ENCODE measurements at places on chromosomes 16 and 17.

DNA sequence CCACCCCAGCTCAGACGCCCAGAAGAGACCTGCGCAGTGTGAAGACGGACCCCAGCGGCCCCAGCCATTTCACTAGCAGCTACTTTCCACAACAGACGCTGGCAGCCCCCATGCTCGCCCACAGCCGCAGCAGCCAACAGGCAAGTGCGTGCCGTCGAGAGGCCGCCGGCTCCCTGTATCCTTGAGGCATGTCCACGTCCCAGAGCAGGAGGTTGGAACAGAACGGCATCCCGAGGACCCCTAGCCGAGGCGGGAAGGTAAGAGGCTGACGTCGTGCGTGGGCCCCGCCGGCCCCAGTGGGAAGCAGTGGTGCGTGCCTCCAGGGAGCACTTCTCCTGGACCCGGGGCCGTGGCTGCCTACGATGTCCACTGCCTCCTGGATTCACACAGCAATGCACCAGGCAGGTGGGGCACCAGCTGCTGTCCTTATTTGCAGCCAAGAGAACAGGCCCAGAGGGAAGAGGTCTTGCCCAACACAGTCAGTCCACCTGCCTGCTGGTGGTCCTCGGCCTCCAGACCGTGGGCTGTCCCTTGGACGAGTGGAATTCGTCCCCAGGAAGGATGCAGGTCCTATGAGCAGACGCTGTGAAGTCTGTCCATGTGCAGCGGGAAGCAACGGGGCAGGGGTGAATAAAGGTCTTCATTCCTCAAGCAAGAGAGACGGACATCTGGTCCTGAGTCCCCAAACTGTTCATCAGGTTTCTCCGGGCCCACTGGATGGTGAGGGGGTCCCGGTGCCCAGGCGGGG lies 38.5 kb downstream of the SLC7A5 start:
- no peak for DNase-seq

- no peak for DNase-seq
Observed at GRCh38 chr16:72473631-72474030, 301.7 kb upstream of the PMFBP1 start.

DNA sequence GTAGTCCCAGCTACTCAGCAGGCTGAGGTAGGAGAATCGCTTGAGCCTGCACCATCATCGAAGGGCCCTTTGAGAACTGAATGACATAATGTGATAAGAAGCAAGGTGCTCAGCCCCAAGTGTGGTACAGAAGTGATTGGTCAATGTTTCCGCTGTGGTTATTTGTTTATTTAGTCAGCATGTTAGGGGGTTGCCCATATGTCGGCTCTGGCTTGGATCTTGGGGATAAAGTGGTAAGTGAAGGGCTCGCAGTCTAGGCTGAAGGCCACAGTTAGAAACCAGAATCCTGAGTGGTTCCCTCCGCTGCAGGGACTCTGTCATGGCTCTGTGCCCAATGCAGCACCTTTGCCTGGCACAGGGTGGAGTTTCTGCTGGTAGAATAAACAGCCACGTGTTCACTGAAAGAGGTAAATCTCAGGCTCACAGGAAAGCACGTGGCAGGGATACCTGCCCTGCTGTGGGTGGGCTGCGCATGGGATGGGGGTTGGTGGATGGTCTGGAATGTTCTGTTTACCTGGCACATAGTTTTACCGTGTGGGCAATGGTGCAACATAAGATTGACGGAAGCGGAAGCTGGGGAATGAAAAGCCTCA lies 35.4 kb downstream of the SYT17 start:
- no peak for DNase-seq

GRCh38 chr17:12133183-12133582 lies 112.5 kb downstream of the MAP2K4 start:
- no peak for DNase-seq

DNA sequence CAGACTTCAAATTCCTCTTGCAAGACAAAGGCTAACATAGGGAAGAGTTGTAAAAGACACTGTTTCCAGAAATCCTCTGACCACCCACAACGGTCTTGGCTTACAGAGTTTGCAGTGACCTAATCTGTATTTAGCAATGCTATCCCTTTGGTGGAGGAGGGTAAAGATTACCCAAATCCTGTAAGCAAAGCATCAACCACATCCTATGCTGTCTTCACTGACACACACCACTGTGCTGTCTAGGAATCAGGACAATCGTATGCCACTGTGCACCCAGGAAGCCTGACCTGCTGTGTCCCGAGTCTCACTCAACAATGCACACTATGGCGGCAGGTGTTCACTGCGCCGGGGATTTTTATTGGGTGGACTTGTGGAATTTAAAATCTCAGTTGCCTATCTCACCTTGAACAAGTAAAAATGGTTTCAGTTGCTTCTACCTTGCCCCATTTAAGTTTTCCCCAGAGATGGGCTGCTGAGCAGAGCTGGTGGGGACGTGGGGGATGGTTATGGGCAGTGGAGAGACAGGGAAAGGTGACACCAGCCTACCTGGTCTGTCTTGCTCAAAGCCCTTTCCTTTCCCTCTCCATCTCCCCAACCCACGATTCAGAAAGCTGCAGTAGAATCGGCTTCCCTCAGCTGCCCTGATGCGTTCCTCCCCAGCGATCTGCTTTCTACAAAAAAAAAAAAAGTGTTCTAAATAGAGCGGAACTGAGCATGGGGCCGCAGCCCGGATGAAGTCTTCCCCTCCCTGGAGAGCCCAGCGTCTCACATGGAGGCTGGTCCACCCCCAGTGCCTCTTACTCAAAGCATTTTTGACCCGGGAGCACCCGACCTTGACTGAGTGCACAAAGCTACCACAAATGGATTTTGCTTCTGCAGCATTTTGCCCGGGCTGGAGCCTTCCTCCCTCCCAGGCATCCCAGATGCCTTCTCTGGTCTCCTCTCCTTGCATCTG lies 271.5 kb downstream of the SOX9 start:
- no peak for DNase-seq

DNA sequence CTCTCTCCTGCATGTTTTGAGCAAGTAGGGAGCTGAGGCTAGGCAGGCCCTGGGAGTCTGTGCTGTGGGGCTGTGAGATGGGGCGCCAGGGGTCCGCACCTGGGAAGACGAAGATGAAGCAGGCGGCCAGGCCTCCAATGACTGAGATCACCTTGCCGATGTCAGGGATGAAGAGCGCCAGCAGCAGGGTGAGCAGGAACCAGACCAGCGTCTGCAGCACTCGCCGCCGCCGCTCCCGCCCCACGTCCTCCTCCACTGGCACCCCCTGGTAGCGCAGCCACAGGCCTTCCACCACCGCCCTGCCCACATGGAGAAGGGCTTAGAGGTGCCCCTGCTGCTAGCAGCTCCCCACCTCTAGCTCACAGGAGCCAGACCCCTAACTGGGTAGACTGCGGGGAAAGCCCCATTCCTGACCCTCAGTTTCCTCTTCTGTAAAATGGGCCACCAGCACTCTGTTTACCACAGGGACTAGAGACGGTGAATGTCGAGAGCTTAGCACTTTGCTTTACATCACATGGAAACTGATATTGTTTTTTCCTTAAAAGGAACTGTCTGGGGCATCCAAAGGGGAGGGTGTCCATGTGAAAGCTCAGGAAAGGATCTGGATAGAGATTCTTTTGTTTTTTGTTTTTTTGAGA lies 13.5 kb downstream of the SLC38A7 start:
- DNase-seq: no peak

- DNase-seq: peak; percentile 82
Observed at GRCh38 chr16:29961479-29962343, at the start of gene TMEM219. TSS of gene TMEM219 (plus strand) at chr16:29962079. CDS start at chr16:29963144, 1,065 bp downstream.

GRCh38 chr16:14088155-14088753 lies 17.1 kb downstream of the MRTFB start:
- DNase-seq: no peak

GRCh38 chr17:79654960-79655382 lies 44.1 kb upstream of the RBFOX3 start:
- no peak for DNase-seq

GRCh38 chr17:49992191-49992932 lies 2.7 kb downstream of the DLX3 start:
- no peak for DNase-seq

- peak; percentile 38 for DNase-seq
Observed at GRCh38 chr16:9138731-9139501, 47.5 kb downstream of the HAPSTR1 start.

DNA sequence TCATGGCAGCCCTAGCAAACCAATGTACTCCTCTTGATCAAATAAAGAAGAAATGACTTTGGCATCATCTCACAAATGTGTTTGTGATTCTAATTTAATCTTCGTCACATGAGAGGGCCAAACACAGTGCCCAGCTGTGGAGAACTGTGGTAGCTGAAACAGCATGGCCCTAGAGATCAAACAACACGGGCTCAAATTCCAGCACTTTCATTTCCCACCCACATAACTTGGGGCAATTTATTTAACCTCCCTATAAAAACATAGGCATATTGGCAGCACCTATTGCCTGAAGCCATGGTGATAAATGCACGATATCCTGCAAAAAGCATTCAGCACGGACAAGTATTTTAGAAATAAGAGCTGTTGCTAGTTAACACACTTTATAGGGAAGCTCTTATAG lies 2.5 kb downstream of the ACSM1 start:
- no peak for DNase-seq

DNA sequence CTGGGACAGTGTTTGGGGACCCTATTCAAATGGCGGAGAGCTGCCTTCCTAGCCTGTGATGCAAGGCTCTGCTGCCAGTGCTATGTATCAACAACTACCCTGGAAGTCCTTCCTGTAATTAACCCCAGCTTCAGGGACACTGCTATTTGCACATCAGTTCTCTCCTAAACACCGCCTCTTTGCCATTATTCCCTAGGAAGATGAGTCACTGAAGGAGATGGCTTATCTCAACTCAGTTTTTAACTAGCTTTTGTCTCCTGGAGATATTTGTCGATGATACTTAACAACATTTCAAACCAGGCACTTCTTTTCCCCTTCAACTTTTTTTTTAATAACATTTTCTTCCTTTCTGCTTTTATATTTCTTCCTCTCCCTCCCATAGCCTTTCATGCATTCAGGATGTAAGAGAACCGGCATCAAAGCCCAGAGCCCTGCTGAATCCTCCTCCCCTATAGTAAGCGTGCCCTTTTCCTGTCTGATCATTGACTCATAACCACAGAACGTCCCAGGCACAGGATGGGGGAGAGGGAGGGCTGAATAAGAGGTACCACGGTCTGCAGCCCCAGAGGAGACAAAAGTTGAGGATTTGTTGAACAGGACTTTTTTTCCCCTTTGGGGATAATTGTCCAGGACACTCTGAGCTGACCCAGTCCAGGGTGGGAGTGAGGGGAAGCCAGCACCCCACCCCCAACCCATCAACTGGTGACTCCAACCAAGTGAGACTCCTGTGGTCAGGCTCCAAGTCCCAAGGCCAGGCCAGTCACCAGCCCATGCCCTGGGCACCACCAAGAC lies 387.8 kb upstream of the SALL1 start:
- DNase-seq: no peak

- no peak for DNase-seq
Observed at GRCh38 chr17:46758614-46759013, 59.9 kb downstream of the WNT3 start.

DNA sequence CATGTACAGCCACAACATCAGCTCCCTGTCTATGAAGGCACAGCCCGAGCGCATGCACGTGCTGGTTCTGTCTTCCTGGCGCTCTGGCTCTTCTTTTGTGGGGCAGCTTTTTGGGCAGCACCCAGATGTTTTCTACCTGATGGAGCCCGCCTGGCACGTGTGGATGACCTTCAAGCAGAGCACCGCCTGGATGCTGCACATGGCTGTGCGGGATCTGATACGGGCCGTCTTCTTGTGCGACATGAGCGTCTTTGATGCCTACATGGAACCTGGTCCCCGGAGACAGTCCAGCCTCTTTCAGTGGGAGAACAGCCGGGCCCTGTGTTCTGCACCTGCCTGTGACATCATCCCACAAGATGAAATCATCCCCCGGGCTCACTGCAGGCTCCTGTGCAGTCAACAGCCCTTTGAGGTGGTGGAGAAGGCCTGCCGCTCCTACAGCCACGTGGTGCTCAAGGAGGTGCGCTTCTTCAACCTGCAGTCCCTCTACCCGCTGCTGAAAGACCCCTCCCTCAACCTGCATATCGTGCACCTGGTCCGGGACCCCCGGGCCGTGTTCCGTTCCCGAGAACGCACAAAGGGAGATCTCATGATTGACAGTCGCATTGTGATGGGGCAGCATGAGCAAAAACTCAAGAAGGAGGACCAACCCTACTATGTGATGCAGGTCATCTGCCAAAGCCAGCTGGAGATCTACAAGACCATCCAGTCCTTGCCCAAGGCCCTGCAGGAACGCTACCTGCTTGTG lies 10.7 kb downstream of the CHST4 start:
- no peak for DNase-seq

- DNase-seq: no peak
Observed at GRCh38 chr17:65155622-65156021, 18.5 kb downstream of the RGS9 start.

DNA sequence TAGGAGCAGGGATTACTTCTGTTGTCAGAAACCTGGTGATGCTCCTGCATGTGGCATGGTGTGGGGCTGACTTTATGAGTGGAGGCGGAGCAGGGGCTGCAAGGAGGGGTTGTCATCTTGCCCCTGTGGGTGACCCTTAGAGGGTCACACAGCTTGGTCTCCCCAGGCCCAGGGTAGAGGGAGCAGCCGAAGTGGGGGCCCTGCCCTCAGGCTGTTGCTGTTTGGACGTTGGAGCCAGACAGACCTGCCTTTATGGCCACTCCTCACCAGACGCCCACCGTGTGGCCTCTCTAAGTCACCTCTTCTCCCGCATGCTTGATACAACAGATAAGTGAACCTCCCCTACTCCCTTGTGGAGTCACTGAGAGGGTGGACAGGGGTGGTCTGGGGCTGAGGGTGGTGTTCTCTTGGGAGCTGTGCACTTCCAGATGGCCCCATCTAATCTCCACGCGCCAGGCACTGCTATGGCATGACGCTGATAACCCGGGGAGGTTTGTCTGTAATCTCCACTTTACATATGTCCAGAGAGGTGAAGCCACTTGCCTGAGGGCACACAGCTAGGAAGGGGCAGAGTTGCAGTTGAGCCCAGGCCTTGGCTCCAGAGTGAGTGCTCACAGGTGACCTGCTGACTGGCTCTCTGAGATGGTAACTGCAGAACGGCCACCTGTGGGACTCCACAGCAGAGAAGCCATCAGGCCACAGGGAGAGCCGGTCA lies 10.0 kb downstream of the MAP2K3 start:
- DNase-seq: no peak

GRCh38 chr17:62999736-63000135 lies 33.7 kb downstream of the TANC2 start:
- DNase-seq: no peak

GRCh38 chr17:30230596-30231125 lies 4.8 kb downstream of the SLC6A4 start:
- no peak for DNase-seq

GRCh38 chr16:57003439-57004386 lies 14.4 kb downstream of the NLRC5 start:
- no peak for DNase-seq

GRCh38 chr16:50038756-50039529 lies 13.9 kb downstream of the CNEP1R1 start:
- no peak for DNase-seq
